ENCODE measurements at places on chromosomes 6 and 20. TPM values are rescaled to one million over a fixed set of nuclear protein-coding genes. Genes with fewer than 3 reads are reported as not detected.

Gene WFDC10B
- not detected for total RNA-seq

Gene PDYN
- not detected for total RNA-seq

Gene CENPW
- total RNA-seq: 42.8 TPM

Gene SAMD3
- not detected for total RNA-seq

Gene PTCRA
- total RNA-seq: not detected

Gene DSP
- total RNA-seq: 45.9 TPM

Gene C20orf202
- 0.22 TPM for total RNA-seq

Gene SSTR4
- 0.28 TPM for total RNA-seq

Gene SLC22A1
- 2.4 TPM for total RNA-seq

Gene KIF3B
- total RNA-seq: 26.9 TPM

Gene RIPPLY2
- not detected for total RNA-seq

Gene ITPA
- total RNA-seq: 131 TPM

Gene RIMS4
- total RNA-seq: 1.8 TPM

Gene GJA1
- 57.3 TPM for total RNA-seq

Gene SPATS1
- total RNA-seq: not detected

Gene AKAP12
- 197 TPM for total RNA-seq

Gene ABHD12
- 149 TPM for total RNA-seq

All from A549 treated with Mapracorat at 1 μM for 4 hours (cell line).